NCI-H774 (cell line): ENCODE measurements at places on chromosomes 3 and 15.

GRCh38 chr15:87944050-87944449 is 312.5 kb downstream of the NTRK3 start:
- no peak for DNase-seq

DNA sequence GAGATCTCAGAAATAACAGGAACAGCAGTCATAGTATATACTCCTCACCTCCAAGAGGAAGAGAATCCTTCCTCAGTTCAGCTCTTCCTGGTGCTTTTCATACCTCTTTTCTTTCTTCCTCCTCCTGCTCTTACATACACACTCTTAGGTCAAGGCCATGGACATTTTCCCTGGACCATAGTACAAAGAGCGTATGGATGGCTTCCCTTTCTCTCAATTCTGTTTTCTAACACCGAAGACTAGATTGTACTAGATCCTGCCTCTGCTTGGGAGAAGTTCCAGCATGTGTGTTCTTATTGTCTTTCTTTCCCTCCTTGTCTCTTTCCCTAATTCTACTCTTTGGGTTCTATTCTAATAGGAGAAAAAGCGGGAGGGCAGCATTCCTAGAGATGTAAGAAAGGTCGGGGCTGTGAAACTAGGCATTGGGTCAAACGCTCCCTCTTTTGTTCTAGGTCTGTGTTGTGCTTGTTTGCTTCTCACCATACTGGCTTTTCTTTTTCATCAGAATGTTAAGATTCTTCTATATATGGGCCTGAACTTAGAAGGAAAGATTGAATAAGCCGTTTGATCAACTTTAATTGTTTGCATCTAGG is 77.4 kb downstream of the VPS8 start:
- DNase-seq = no peak

DNA sequence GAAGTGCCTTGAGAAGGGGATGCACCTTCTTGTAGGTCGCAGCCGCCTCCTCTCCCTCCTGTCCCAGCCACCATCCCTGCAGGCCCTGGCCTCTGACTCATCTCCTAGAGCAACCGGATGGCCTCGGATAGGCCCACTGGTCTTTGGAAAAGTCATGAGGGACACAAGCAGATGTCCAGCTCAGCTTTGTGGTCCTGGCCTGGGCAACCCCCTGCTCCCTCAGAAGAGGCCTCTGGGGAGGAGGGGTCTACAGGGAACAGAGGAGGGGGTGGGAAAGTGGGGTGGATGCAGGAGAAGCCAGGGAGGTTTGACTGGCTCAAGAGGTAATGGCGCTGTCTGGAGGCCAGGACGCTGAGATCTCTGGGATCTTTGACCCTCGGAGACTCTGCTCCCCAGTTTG is 259.2 kb upstream of the TLE3 start:
- DNase-seq = no peak

- DNase-seq = no peak
Measured at GRCh38 chr3:34008191-34008590, 209.8 kb downstream of the PDCD6IP start.

GRCh38 chr15:41462084-41462795 is 31.4 kb upstream of the ITPKA start:
- DNase-seq = no peak

DNA sequence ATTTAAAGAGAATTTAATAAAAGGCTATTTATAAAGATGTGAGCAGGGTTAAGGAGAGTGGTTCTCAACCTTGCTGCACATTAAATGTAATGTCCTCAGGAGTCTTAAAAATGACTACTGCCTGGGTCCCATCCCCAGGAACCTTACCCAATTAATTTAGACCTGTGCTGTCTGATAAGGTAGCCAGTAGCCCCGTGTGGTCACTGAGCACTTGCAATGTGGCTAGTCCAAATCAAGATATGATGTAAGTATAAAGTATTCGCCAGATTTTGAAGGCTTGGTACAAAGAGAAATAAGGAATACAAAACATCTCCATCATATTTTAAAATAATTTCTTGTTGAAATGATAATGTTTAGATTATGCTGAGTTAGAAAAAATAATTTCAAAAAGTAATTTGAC is 343.3 kb upstream of the PPP2R3A start:
- DNase-seq = no peak

DNA sequence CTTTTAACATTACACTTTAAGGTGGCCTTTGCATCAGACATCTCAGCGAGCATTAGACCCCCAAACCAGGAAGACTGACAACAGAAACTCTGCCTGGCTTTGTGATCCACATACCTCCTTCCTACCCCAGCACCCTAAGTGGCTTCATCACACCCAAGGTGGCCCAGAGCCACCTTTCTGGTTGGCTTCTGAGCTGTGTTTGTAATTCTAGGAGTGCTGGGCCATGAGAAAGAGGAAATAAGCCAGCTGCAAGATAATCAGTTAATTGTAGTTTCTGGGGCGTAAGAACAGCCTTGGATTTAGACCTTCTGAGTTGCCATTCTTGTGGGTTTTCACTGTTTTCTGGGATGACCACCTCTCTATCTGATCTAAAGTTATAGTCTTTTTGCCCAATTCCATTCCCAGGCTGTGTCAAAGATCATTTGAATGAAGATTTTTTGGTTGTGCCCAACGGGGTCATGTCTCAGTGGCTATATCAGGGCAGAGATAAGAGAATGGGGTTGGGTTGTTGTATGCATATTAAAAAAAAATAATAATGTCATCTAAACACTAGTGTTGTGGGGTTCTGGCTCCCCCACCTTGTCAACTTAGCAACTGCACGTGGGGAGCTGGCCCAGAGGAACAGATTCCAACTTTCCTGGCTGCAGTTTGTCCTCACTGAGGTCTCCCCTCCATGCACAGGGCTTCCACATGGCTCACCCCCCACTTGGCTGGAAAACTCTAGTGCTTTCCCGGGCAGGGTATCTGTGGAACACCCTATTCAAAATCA is 234.8 kb upstream of the WNT5A start:
- no peak for DNase-seq

GRCh38 chr15:40928821-40929659 is at the start of gene DLL4:
Gene DLL4 (plus strand): TSS chr15:40929340. CDS start chr15:40929669, 329 bp downstream.
- DNase-seq = peak; percentile 91

DNA sequence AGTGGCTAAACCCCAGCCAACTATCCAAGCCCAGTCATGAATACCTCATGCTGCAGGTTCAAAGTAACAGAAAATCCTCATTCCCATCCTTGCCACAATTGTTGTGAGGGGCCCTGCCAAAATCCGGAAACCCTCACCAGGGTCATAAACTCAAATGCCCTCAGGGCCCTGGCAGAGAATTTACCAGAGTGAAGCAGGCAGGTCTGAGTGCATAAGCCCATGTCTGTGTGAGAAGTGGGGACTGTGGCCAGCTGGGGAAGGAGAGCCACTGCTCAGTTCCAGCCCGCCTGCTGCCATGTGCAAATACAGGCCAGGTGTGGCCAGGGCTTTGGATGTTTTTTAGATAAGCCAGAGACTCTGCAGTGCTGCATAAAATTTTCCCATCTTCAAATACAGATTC is 7.0 kb downstream of the CEP152 start:
- no peak for DNase-seq

DNA sequence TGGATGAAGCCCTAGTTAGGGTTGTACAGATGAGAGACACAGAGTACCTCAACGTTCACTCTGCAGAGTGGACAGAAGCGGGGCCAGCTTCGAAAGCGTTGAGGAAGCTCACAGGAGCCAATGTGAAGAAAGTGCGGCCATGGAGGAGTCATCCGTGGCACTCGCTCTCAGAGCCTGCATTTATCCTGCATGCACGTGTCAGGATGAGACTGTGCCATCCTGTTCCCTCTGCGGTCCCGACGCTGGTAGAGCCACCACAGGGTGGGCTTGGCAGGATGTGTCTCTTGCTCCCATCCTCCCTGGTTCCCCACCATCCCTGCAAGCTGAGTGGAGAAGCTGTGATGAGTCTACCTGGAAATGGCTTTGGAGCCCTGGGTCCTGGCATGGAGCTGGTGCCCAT is 39.3 kb downstream of the KLHL25 start:
- DNase-seq = no peak

DNA sequence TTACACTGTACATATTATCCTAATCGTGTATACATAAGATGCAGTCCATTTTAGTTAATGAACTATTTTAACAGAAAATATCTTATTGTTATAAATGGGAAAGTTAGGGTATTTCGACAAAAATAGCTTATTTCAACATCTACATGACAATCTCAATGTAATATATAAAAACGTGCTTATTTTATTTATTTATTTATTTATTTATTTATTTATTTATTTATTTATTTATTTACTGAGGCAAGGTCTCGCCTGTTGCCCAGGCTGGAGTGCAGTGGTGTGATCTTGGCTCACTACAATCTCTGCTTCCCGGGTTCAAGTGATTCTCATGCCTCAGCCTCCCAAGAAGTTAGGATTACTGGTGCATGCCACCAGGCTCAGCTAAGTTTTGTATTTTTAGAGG is 614.2 kb downstream of the CADM2 start:
- no peak for DNase-seq

- DNase-seq = no peak
Measured at GRCh38 chr15:34984889-34985630, 3.0 kb downstream of the ZNF770 start.

- no peak for DNase-seq
Measured at GRCh38 chr3:174329321-174329720, 529.8 kb upstream of the NAALADL2 start.

- DNase-seq = no peak
Measured at GRCh38 chr3:60282866-60283265, 968.4 kb downstream of the FHIT start.
